ENCODE measurements at places on chromosomes 4 and X.

- no peak for DNase-seq
These were observed 307.0 kb upstream of the CPEB2 start for GRCh38 chr4:14695095-14695845.

- DNase-seq, result no peak
These were observed 19.6 kb downstream of the ZNF330 start for GRCh38 chr4:141240259-141240658.

DNA sequence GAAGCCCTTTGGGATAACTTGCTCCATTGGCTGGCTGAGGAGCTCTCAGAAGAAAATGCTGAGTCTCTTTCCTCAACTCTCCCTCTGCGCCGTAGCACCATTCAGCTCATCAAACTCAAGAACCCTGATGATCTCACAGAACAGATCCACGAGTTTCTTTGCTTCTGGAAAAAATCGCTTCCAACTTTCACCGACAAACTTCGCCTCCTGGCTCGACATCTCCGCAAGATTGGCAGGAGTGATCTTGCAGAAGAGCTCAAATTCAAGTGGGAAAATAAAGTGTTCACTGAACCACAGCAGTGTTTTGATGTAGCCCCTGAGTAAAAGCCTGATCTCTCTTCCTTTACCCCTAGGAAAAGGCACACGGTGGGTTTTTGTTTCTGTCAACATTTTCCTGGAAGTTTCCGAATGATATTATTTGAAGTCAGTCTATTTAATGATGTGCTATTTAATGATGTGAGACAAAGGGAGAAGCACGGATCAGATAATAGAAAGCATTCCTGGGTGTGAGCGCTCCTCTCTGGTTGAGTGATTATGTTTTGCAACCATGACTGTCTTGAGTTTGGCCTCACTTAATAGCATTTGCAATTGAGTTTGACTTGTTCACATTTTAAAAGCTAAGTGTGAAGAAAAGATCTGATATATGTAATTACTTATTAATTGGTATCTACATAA is 62.2 kb downstream of the DTHD1 start:
- DNase-seq, result no peak

DNA sequence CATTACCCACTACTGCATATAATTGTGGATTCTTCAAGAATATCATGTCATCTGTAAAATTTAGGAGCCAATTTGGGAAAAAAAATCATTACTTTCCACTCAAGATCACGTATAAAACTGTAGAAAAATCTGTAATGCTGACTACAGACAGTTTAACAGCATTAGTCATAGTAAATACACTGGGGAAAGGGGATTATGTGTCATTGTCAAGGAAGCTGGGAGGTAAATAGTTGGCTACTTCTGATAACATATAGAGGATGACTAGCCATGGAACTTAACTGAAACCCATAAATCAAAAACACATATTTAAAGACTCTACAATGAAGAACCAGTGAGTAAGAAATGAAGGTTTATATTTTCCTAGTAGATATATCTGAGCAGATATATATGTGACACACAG is 1666.4 kb upstream of the IGFBP7 start:
- DNase-seq, result no peak

DNA sequence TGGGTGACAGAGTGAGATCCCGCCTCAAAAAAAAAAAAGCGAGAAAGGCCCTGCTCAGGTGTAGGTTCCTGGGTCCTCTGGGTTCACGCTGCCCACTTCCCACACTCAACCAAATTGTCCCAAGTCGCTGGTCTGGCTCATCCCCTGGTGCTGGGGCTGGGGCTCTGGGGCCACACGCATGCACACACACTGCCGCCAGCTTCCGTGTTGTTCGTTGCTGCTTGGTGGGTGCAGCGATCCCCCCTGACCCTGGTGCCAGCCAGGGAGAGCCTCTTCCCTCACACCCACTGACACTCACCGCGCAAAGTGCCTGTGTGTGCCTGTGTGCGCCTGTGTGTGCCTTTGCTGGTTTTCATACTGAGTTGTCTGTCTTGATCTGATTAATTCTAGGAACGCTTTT is 124.1 kb upstream of the NKX1-1 start:
- no peak for DNase-seq

- no peak for DNase-seq
These were observed 53.0 kb upstream of the RPS6KA6 start for GRCh38 chrX:84240848-84241565.

Measured in eye (tissue), 1 donor.